ENCODE measurements at places on chromosomes 2 and 18.
A peak's percentile ranks its signal among the peaks of the same experiment; 100 is the strongest.

DNA sequence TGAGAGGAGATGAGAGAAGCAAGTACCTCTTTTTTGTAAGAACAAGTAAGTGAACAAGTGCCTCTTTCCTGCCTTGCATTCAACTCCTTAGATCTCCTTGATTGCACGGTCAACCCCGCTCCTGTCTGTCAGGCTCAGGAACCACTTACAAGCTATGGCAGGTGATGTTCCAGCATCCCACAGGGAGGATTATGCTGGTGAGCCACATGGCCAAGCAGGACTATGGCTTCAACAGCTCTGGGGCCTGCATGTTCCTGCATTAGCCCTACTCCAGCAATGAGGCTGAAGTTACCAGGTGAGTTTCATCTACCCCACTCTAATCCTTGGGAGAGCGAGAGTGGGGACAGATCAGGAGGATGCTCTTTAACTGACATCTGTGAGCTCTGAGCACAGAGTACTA, 29.5 kb downstream of the TTC32 start:
- DNase-seq, result no peak

- no peak for DNase-seq
These were observed 256.4 kb downstream of the TFCP2L1 start for GRCh38 chr2:121028577-121028976.

- DNase-seq, result no peak
These were observed 86.5 kb downstream of the EIPR1 start for GRCh38 chr2:3291113-3291512.

- no peak for DNase-seq
These were observed 63.7 kb downstream of the SLC8A1 start for GRCh38 chr2:40388161-40388560.

DNA sequence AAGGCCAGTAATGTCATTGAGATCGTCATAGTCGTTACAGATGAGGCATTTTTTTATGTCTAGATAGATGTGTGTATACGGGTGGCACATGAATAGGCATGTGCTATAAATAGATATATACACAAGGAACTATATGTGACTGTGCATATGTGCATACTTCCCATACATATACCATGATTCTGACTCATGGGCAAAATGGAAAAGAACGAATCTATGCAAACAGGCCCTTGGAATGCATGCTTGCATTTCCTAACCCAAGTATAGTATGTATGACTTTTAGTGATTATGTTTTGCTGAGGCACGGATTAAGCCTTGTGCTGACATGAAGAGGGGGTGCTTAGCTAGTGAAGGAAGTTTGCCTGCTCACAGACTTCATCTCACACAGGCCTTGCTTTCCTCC, 111.7 kb downstream of the BCL11A start:
- no peak for DNase-seq

- DNase-seq, result no peak
These were observed 513.8 kb downstream of the RNF144A start for GRCh38 chr2:7430869-7431641.

- DNase-seq, result no peak
These were observed 793.8 kb upstream of the FSHR start for GRCh38 chr2:49948091-49948490.

- peak; percentile 69 for DNase-seq
These were observed at the start of gene BCL2 for GRCh38 chr18:63319383-63320122. Gene BCL2, minus strand, starts transcription at chr18:63319769.

DNA sequence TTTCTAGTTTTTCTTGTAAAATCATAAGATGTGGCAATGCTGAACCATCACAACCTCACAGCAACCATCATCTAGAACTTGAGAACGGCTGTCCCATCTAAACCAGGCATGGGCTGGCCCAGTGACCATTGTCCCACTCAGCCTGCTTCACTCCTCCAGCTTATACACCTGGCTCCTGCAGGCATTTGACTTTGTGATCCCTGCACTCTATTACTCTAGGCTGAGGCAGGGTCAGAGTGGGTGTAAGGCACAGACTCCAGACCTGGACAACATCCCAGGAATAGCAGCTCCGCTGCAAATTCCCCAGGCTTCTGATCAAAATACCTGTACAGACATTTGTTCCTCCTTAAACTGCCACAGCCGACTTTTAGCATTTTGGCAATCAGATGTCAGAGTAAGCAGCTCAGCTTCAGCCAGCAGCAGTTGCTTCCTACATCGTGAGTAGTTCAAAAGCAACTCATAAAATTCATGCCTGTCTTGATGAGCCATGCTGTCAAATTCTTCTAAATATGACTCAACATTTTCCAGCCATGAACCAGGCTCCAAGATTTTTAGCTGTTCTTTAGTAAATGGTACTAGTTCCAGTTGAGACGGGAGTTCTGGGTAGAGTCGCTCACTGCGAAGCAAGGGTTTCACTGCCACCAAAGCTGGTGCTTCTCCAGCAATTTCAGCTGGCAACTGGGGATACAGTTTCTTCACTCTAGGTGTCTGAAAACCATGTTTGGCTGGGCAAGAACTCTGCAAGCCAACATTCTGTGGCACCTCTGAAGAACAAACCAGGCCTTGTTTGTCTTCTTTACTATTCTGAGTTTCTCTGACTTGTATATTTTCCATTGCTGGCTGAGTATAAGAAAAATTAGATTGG, 12.8 kb downstream of the EPG5 start:
- no peak for DNase-seq

GRCh38 chr2:231677632-231678104, 30.7 kb upstream of the PTMA start:
- peak; percentile 83 for DNase-seq

GRCh38 chr2:72111061-72111460, 36.6 kb downstream of the CYP26B1 start:
- peak; percentile 44 for DNase-seq

DNA sequence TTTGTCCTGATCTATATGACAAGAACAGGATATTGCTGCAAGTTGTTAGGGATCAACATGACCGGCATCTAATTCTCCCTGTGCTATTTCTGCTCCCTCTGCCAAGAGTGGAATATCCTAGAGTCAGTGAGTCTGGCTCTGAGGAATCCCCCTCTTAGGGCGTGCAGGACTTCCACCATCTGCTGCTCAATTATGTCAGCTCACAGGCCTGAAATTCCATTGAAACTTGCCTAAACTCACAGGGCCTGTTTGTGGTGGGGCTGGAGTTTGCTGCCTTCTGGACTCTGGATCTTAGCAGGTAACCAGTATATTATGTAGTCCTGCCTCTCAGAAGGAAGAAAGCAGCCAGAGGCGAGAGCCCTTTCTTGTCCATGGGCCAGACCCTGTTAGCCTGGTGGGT, 323.0 kb downstream of the TSN start:
- DNase-seq, result no peak

Measured in type B pancreatic cell (in vitro differentiated cells).